Activated naive CD8-positive, alpha-beta T cell treated with anti-CD3 and anti-CD28 coated beads, Interleukin-2, amount 50 U/mL, for 16 hours (primary cell): ENCODE measurements at places on chromosomes 1 and 21.

DNA sequence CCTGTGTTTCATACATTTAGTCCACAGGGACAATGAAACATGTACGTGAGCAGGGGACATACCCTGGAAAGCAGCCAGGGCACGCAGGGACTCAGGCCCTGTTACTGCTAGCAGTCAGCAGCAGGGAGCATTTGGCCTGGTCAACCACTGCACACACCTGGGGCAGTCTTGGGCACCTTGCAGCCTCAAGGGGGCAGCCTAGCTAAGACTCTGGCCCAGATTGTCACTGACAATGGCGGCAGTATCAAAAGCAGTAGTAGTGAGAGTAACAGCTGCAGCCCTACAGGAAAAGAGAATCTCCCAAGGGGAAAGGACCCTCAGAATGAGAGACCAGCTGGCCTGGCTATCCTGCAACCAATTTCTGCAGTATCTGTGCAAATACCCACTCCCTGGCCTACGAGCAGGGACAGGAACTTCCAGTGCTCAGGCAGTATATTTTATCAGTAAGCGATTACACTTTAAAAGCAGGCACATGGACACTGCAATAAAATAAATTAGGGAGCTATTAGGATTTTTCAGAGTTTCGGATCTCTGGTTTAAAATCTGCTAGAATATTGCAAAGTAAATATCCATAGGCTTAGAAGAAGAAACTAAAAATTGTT is 475.6 kb downstream of the LTN1 start:
- DNase-seq: peak; percentile 25

DNA sequence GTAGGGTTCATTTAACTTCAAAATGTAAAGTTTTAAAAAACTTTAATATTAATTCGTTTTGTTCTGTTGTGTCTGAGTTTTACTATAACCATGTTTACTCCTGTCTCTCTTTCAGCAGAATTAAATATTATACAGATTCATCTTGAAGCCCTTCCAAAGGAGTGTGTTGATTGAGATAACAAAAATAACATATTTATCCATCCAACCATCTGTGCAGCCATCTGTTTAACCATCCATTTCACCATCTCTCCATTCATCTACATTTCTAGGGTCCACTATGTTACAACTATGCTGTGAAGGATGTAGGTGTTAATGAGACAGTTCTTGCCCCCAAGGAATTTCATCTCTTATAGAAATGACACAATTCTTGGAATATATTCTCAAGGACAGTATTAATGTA is 36.0 kb upstream of the GNG12 start:
- DNase-seq: no peak

DNA sequence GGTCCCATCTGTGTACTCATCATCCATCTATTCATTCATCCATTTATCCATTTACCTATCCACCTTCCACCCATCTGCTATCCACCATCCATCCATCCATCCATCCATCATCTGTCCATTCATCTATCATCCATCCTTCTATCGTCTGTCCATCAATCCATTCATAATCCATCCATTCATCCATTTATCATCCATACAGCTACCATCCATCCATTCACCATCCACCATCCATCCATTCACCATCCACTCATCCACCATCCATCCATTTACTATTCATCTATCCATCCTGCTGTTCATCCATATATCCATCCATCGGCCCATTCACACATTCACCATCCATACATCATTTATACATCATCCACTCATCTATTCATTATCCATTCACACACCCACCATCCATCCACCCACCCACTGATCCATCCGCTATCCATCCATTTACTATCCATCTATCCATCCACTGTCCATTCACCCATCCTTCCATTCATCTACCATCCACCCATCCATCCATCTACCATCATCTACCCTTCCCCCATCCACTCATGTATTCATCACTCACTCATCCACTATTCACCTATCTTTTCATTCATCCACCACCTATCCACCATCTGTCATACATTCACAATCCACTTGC is 96.4 kb downstream of the TRIM11 start:
- no peak for DNase-seq

GRCh38 chr1:200131551-200132125 is 104.1 kb downstream of the NR5A2 start:
- DNase-seq: no peak

DNA sequence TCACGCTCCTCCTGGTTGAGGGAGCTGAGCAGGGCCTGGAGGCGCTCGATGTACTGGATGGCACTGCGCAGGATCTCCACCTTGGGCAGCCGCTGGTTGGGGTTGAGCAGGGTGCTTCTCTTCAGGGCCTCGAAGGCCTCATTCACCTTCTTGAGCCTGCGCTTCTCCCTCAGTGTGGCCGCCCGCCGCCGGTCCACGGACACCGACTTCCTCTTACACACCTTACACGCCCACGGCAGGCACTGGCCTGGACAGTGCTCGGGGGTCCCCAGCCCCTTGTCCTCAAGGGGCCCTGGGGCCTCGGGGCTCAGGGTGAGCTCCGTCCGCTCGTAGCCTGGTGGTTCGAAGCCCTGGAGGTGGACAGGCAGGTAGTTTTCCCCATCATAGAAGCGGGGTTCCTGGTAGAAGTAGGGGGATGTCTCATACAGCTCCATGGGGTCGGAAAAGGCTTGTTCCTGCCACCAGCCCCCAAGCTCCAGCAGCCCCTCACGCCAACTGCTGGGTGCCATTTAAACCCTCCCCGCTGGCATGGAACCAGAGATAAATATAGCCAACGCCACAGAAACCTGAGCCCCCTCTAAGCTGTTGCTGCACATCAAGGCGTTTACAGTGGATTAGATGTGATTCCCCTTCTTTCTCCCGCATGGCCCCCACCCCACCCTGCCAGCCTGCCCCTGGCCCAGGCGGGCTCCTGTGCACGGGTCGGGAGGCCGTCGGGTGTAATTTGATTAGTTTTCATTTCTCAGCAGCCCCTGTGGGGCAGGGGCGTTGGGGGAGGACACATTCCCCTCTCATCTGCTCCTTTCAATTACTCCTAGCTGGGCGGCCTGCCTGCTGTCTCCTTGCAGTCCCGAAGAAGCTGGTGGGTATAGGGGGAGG is at the start of gene MYOG:
Gene MYOG, minus strand, starts transcription at position 485 of the 879 bp plus-strand sequence. Its CDS starts 51 bp downstream, at position 434.
- DNase-seq: no peak

- DNase-seq: no peak
Measured at GRCh38 chr1:15254559-15254958, 7.5 kb downstream of the FHAD1 start.

DNA sequence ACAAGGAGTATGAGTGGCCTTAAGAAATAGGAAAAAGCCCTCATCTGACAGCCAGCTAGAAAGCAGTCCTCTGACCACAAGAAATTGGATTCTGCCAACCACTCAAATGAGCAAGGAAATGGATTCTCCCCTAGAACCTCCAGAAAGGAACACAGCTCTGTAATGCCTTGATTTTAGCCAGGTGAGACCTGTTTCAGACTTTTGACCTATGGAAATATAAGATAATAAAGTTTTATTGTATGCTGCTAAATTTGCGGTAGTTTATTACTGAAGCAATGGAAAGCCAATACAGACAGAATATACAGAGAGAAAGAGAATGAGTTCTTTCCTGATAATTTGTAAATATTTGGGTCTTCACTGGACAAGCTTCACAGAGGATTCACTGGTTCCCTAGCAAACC is 28.8 kb upstream of the SELE start:
- DNase-seq: no peak

DNA sequence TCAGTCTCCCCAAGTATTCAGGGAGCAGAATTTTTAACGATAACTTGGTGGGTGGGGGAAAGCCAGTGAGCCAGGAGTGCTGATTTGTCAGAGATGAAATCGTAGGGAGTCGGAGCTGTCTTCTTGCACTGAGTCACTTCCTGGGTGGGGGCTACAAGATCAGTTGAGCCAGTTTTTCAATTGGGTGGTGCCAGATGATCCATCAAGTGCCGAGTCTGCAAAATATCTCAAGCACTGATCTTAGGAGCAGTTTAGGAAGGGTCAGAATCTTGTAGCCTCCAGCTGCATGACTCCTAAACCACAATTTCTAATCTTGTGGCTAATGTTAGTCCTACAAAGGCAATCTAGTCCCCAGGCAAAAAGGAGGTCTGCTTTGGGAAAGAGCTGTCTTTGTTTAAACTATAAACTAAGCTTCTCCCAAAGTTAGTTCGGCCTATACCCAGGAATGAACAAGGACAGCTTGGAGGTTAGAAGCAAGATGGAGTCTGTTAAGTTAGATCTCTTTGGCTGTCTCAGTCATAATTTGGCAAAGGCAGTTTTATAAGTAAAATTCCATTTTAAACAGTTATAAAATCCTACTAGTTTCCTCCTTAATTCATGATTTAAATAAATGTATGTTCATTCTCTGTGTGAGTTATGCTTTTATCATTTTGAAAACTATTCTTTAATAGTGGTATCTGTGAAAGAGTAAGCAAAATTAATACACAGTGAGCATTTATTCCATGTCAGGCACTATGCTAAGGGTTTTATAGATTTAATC is 51.7 kb downstream of the SLC16A1 start:
- DNase-seq: no peak

DNA sequence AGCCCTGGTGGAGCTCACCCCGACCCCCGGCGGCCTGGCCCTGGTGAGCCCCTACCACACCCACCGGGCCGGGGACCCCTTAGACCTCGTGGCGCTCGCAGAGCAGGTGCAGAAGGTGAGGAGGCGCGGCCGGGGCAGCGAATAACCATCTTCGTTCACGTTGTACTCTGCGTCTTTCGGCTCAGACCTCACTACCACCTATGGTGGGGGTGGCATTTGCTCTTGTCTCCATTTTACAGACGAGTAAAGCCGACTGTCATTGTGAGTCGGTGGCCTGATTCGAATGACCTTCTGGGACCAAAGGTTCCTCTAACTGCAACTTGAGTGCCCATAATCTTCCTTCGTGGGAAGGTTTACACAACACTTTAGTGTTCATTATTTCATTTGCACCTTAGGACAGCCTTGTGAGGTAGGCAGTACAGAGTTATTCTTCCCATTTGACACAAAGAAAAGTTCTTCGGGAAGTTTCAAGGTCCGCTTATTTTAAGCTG is 506 bp downstream of the C1orf50 start:
- no peak for DNase-seq

GRCh38 chr1:211327346-211327921 is 801 bp downstream of the TRAF5 start:
- DNase-seq: no peak
